ENCODE measurements at places on chromosomes 3 and 15. TPM values are rescaled to one million over a fixed set of nuclear protein-coding genes. Genes with fewer than 3 reads are reported as not detected.
A peak's percentile ranks its signal among the peaks of the same experiment; 100 is the strongest.

The GCHFR gene
- total RNA-seq: 40.2 TPM

- H3K4me3 ChIP-seq: no peak overlapping the region
- no peaks in the 10 kb centered on the region for H3K4me1 ChIP-seq
- H3K27ac ChIP-seq: no peak overlapping the region
- no peak for DNase-seq
Observed at GRCh38 chr3:182404031-182404430, 389.3 kb upstream of the ATP11B start.

The DTX3L gene
- total RNA-seq: 39.6 TPM

The ARNT2 gene
- total RNA-seq: 0.38 TPM

DNA sequence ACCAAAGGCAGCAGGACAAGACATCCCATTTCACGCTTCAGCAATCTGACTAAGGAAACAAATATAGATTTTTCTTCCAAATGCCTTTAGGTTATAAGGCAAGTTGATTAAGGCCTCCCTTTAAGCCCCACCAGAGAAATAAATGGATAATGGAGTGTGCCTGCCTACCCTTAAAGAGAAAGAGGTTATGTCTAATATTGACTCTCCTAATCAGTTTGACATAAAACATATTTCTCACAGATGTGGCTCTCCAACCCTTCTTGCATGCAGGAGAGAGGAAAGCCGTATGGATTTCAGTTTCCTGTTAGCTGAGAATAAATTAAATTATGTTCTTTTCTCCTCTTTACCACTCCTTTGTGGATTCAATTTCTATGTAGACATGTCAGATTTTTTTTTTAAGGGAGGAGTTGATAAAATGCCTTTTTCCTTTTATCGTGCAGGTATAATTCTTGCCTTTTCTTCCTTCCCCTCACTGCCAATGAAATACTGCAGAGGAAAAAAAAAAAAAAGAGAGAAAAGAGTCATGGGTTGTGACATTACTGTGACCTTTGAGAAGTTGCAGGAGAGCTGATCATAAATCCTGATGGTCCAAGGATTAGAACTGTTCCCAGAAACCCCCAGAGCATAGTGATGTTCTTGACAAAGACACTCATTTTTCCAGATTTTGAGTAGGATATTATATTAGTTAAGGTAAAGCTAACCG lies 355.3 kb upstream of the SLCO3A1 start:
- no peak overlapping the region for H3K27ac ChIP-seq
- no peaks in the 10 kb centered on the region for H3K36me3 ChIP-seq
- H3K4me3 ChIP-seq: no peak overlapping the region
- no peaks in the 10 kb centered on the region for H3K4me1 ChIP-seq
- no peak for DNase-seq
- no peaks in the 10 kb centered on the region for H3K27me3 ChIP-seq

DNA sequence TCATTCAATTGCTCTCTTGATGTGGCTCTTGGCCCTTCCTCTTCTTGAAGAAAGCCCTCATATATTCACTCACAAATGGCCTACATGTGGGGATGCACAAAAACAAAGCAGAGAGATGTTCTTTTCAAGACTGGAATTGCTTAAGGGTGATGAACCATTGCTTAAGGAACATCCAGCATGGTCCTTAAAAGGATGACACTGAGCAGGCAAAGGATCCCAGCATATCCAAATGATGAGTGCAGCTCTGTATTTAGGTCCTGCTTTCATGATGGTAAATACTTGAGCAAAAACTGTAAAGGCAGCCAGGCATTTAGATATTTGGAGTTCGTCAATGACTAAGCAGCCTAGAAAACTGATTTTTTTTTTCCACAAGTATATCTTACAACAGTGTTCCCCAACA lies 173.8 kb upstream of the ARRDC4 start:
- no peak overlapping the region for H3K27ac ChIP-seq
- no peaks in the 10 kb centered on the region for H3K36me3 ChIP-seq
- no peak overlapping the region for H3K4me3 ChIP-seq
- DNase-seq: no peak
- H3K27me3 ChIP-seq: no peaks in the 10 kb centered on the region

The ARHGAP31 gene
- 10.8 TPM for total RNA-seq

GRCh38 chr3:128606094-128606493 lies 44.5 kb downstream of the RPN1 start:
- H3K4me3 ChIP-seq: no peak overlapping the region
- no peaks in the 10 kb centered on the region for H3K36me3 ChIP-seq
- no peak for DNase-seq
- H3K27me3 ChIP-seq: no peaks in the 10 kb centered on the region

The PLCD1 gene
- 17.6 TPM for total RNA-seq

DNA sequence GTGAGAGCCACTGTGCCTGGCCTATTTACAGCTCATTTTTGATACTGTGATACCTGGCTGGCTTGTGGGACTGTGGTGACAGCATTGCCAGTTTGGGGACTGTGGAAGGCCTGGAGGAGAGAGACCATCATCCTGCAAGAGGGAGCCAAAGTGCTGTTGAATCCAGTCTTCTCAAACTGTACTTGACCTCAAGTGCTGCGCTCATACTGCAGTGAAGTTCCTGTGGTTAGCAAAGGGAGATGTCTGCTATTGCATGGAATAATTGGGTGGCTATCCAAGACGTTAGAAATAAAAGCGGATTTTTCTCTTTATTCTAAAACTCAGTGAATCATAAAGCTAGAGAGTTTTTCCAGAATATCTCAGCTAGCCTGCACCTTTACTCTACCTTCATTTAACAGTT lies 83.4 kb downstream of the CCK start:
- no peaks in the 10 kb centered on the region for H3K27me3 ChIP-seq
- peaks cover 6% of the 10 kb centered on the region for H3K36me3 ChIP-seq
- no peak overlapping the region for H3K4me3 ChIP-seq
- peaks cover 9% of the 10 kb centered on the region for H3K4me1 ChIP-seq
- H3K27ac ChIP-seq: no peak overlapping the region
- DNase-seq: no peak

- no peak overlapping the region for H3K4me3 ChIP-seq
- no peak overlapping the region for H3K27ac ChIP-seq
- DNase-seq: no peak
- H3K27me3 ChIP-seq: peaks cover 27% of the 10 kb centered on the region
Observed at GRCh38 chr15:38401701-38402100, 52.2 kb upstream of the FAM98B start.

The CPNE9 gene
- not detected for total RNA-seq

GRCh38 chr3:135636596-135636995 lies 328.9 kb upstream of the PPP2R3A start:
- no peaks in the 10 kb centered on the region for H3K36me3 ChIP-seq
- no peak for DNase-seq
- no peaks in the 10 kb centered on the region for H3K4me1 ChIP-seq
- no peak overlapping the region for H3K27ac ChIP-seq

DNA sequence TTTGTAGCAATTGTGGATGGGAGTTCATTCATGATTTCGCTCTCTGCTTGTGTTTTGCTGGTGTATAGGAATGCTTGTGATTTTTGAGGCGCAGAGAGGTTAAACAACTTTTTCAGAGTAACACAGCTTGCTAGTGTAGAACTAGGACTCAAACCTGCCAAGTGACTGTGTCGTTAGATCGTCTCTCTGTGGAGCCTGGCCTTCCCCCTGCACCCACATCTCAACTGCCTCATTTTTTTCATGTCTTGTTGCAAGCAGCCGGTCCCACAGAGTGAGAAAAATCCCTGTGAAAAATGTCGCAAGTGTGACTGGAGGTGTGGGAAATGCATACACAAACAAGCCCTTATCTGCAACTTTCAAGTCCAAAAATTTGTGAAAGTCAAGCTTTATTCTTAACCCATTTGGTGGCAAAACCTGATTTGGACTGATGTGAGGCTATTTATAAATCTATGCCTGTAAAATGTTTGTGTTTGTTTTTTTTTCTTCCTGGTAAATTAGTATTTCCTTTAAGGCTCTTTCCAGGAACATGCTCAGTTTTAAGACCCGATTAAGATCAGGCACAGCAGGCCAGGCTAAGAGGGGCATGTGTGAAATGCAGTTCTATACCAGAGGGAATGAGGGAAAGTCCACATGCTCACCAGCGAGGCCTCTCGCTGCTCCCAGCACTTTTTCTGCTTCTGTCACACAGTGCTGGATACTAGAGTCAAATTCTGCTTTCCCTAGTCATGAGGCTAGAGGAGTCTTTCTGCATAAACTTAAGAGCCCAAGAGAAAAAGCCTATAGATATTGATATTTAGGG lies 25.8 kb downstream of the ST6GAL1 start:
- H3K4me1 ChIP-seq: peaks cover 81% of the 10 kb centered on the region
- peaks cover 48% of the 10 kb centered on the region for H3K36me3 ChIP-seq
- H3K4me3 ChIP-seq: no peak overlapping the region
- H3K27ac ChIP-seq: no peak overlapping the region

DNA sequence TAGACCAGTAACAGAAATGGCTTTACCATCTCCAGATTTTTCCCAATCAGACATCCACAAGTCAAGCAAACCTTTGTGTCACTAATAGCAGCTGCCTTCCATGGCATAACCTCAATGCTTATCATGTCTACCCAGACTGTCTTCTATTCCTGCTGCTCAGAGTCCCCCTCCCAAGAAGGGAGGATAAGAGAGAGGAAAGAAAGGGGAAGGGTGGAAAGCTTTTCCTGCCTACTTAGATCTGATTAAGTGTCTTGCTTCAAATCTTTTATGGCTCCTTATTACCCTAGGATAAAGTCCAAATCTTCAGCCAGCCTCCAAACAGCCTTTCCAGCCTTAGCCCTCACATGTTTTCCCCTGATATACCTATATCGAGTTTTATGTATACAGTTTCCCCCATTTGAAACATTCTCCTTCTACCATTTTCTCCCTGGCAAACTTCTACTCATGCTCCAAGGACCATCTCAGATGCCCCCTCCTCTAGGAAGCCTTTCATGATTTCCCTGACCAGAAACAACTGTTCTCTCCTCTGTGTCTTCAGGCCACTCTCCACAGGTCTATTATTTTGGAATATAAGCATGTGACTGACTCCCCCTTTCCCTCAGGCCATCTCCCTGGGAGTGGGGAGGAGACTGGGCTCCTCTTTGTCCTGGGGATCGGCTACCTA lies 7.9 kb upstream of the SSUH2 start:
- peaks cover 5% of the 10 kb centered on the region for H3K27me3 ChIP-seq
- no peak overlapping the region for H3K27ac ChIP-seq
- DNase-seq: no peak
- H3K4me1 ChIP-seq: no peaks in the 10 kb centered on the region
- H3K4me3 ChIP-seq: no peak overlapping the region

The LOXL1 gene
- total RNA-seq: 3.3 TPM

The NANOGP8 gene
- not detected for total RNA-seq

The ZNF660 gene
- 0.10 TPM for total RNA-seq

DNA sequence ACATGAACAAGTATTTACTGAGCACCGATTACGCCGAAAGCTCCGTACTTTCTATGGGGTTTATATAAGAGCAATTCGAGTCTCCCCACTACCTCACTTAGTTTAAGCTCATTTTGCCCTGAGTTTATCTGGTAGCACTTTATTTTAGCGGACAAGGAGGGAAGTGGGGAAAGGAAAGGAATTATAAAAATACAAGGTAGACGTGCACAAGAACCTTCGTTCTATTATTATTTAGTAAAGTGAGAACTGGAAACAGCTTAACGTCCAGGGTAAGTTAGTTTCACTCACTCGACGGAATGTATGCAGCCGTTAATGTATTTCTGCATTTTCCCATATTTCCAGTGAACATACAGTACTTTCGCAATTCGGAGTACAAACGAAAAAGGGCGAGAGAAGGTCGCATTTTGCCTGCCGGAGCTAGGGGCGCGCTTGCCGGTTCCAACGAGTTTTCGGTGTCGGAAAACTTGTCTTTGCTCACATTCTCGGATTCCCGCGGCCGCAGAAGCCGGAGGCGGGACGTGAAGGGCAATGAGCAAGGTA lies 1.2 kb upstream of the STT3B start:
- H3K27me3 ChIP-seq: no peaks in the 10 kb centered on the region
- peaks cover 6% of the 10 kb centered on the region for H3K4me1 ChIP-seq
- peak overlapping the region; percentile 97 for H3K4me3 ChIP-seq
- peak overlapping the region; percentile 99 for H3K27ac ChIP-seq
- no peak for DNase-seq

- H3K36me3 ChIP-seq: no peaks in the 10 kb centered on the region
- DNase-seq: no peak
- no peak overlapping the region for H3K4me3 ChIP-seq
Observed at GRCh38 chr3:105956306-105956705, 87.5 kb upstream of the CBLB start.

DNA sequence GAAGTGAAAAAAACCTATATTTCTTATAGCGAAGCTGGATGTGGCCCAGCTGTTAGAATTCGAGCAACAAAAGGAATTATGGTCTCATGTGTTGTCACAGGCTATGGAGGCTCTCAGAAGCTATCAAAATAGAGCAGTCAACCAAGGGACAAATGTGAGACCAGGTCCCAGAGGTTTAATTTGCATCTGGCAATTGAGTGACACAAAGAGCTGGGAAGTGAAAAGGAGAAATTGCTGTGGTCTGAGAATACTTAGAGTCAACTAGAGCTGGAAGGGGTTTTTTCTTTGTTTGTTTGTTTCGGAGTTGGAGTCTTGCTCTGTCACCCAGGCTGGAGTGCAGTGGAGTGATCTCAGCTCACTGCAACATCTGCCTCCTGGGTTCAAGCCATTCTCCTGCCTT lies 61.3 kb upstream of the SMAD3 start:
- no peak overlapping the region for H3K27ac ChIP-seq
- H3K36me3 ChIP-seq: no peaks in the 10 kb centered on the region
- no peak overlapping the region for H3K4me3 ChIP-seq
- H3K27me3 ChIP-seq: no peaks in the 10 kb centered on the region

- H3K36me3 ChIP-seq: no peaks in the 10 kb centered on the region
- H3K4me3 ChIP-seq: no peak overlapping the region
- no peak overlapping the region for H3K27ac ChIP-seq
- H3K4me1 ChIP-seq: peaks cover 7% of the 10 kb centered on the region
- no peak for DNase-seq
Observed at GRCh38 chr3:191334346-191334893, 4.1 kb upstream of the UTS2B start.

The SCG3 gene
- not detected for total RNA-seq
